ENCODE measurements at places on chromosomes 3 and 15. TPM values are rescaled to one million over a fixed set of nuclear protein-coding genes. Genes with fewer than 3 reads are reported as not detected.

DNA sequence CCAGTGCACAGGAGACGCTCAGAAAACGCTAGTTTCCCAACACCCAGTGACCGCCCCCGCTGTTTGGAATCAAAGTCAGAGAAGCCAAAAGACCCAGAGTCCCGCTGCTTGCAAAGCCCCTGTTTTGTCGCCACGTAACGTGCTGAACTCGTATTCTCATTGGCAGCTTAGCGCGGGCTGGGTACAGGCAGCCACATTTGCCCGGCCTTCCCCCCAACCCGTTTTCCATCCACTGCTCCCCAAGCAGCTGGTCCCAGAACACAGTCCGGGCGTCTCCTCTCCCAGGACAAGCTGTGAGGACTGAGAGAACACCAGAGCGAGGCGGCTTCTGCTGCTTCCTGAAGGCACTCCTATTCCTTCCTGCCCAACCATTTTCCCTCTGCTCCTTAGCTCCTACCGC, 54.8 kb downstream of the RASGRF1 start:
- no peak for DNase-seq

DNA sequence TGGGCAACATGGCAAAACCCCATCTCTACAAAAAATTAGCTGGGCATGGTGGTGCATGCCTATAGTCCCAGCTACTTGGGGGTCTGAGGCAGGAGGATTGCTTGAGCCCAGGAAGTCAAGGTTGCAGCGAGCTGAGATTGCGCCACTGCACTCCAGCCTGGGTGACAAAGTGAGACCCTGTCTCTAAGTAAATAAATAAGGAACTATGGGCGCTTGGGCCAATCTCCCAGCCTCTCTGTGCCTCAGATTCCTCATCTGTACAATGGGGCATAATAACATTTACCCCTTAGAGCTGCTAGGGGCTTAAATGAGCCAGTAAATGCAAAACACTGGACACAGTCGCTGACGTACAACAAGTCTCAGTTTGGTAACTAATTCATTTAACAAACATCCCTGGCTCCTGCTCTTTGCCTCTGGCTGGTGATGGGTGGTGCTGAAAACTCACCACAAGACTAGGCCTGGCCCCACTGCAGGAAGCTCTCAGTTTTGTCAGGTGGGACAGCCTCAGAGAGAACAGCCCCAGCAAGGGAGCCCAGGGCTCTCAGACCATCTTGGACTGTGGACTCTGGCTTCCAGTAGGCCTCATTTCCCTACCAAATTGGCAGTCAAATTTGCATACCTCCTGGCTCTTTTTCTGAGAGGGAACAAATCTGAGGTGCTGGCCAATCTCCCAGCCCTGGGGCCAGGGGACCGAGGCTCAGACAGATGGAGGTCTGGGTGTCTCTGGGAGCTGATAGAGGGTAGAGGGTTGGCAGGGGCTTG, 6.4 kb upstream of the TBC1D2B start:
- DNase-seq, result peak; percentile 72

GRCh38 chr3:111333642-111334041, 208.4 kb upstream of the CD96 start:
- DNase-seq, result no peak

- no peak for DNase-seq
Measured at GRCh38 chr15:34323217-34323616, 14.4 kb downstream of the SLC12A6 start.

- no peak for DNase-seq
Measured at GRCh38 chr3:129585949-129586657, 20.4 kb downstream of the PLXND1 start.

DNA sequence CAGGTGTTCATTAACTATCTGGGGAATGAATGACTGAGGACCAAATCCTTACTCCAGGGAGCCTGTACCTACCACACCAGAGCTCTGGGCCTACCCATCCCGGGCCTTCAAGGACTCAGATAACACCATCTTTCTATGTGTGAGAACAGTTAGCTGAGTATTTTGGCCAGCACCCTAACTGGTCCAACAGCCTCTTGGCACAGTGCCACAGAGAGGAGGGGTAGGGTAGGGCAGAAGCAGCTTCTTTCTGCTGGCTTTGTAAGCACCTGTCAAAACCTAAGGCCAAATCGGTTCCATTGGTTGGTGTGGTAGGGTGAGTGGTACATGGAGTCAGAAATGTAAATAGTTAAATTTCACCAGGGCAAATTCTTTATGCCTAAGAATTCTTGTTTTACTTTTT, 26.7 kb downstream of the ISL2 start:
- no peak for DNase-seq

- no peak for DNase-seq
Measured at GRCh38 chr3:57816471-57817095, 60.5 kb downstream of the SLMAP start.

DNA sequence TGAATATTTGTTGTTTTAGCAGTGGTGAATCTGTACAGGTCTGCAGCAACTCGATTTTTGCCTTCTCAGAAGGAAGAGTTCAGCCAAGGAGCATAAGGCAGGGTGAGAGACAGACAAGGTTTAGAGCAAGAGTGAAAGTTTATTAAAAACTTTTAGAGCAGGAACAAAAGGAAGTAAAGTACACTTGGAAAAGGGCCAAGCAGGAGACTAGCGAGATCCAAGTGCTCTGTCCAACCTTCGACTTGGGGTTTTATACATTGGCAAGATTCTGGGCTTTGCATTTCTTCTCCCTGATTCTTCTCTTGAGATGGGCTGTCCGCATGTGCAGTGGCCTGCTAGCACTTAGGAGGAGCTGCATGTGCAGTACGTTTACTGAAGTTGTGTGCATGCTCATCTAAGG, 46.7 kb upstream of the AADACL2 start:
- DNase-seq, result no peak

DNA sequence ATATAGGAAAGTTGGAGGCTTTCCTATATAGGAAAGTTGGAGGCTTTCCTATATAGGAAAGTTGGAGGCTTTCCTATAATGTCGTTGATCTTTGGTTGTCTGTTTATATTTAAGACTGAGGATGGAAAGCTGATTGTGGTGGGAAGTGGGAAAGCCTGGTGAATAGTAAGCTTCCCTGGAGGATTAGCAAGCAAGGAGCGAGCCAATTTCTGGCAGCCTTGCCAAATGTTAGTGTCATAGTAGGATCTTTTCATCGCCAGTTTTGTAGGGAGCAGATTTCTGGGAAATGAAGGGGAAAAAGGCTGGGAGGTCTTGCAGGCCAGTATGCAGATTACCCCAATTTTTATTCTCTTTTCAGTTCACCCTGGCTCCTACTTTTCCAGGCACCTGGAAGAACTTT, 39.9 kb upstream of the CCNL1 start:
- DNase-seq, result no peak

DNA sequence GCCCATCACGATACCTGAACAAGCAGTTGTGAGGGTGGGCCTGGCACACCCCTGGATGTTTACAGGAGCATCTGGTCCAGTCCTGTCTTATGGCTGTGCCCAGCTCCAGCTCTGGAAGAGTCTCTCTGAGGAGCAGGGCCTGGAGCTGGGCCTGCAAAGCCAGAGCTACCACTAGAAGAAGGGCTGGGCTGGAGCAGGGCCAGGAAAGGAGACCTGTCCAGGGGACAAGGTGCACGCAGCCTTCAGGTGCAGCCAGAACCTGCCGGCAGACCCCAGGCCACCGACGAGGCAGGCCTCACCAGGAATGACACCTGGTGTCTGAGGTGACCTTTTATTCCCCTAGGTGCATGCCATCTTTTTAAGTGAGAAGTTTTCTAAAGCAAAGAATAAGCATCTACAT, 8.4 kb upstream of the BCL2L10 start:
- DNase-seq, result no peak

DNA sequence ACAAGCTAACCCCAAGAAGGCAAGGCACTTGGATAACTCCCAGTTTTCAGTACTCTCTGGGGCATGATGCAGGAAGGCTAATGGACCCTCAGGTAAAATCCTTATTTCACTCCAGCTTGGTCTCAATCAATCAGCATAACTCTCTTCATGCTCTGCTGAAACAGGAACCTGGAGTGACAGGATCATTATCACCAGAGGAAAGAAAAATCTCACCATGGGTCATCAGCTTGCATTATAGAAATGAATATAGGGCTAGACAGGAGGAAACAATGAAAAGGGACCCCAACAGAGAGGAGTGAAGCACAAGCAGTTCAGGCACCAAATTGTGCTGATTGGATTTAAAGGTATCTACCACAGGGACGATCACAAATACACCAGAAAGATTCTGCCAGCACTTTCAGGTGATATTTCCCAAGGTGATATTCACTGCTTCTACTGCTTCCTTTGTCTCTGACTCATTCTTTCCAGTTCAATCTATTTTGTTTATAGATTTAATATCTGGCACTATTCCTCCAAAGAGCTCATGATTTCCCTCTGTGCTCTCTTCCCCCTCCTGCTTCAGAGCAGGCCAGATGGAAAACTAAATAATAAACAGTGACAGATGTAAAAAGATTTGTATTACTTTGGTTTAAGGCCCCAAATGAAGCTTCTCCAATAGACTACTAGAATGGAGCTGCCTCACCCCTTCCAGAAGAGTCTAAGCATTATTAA, 22.9 kb upstream of the THUMPD3 start:
- no peak for DNase-seq

DNA sequence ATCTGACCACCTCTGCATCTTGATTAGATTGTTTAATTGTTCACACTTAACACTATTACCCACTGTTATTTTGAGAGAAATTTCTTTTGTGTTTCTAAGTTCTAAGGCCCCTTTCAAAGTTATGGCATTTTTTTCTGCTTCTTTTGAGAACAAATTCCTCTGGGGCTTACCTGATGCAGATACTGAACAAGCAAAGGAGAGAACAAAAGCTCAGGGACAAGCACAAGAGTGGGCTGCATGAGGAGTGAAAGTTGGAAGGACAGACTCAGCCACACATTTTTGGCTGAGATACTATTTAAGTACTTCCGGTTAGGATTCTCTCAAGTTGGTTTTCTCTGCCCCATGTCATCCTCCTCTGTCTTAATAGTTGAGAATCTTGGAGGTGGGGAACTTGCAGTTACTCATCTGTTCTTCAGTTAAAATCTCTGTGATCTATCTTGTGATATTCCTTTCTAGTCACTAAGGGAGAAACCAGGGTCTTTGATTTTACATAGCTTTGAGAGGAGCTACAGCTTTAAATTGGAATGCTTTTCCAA, 54.7 kb downstream of the CMTM6 start:
- no peak for DNase-seq

GRCh38 chr3:146746190-146746589, 141.0 kb upstream of the PLSCR5 start:
- no peak for DNase-seq

GRCh38 chr3:142087676-142088075, 61.7 kb downstream of the TFDP2 start:
- DNase-seq, result no peak

- DNase-seq, result no peak
Measured at GRCh38 chr3:136657526-136657925, 94.7 kb downstream of the STAG1 start.

- no peak for DNase-seq
Measured at GRCh38 chr15:51619331-51620035, 3.1 kb downstream of the DMXL2 start.

- peak; percentile 44 for DNase-seq
Measured at GRCh38 chr3:63364495-63364894, 86.4 kb downstream of the SYNPR start.

CYP8B1 gene
- total RNA-seq, result not detected

HRG gene
- not detected for total RNA-seq

CPN2 gene
- not detected for total RNA-seq

ANKRD63 gene
- total RNA-seq, result not detected

SEMA6D gene
- total RNA-seq, result not detected
